ENCODE measurements at places on chromosomes 5 and 9.

DNA sequence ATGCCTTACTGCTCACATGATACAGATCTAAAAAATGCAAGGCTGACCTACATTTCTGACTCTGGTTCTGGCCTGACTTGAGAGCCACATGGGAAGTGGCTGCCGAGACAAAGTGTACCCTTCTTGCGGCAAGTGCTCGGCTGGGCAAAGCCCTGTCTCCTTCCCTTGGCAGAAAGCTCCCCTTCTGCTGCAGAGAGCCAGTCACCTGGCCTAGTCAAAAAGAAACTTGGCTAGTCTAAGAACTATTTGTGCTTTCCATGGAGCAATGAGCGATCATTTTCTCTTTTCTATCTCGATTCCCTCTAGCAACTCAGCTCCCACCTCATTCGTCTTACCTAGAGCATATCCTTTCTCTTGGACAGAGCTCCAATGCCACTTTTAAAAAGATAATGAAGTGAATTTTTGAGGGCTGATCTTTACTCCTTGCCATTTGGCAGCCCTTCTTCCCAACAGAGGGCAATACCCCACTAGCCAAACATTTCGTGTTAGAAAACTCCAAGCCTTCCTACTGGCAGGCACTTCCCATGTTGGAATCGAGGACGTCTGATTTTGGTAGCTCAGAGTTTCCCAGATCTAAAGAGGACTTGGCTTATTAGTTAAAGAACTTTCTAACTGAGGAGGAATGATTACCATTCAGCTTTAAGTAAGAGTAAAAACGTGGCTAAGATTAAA, 108.1 kb upstream of the PRRC1 start:
- DNase-seq = no peak

GRCh38 chr5:65061250-65061973, 292.7 kb downstream of the CWC27 start:
- no peak for DNase-seq

DNA sequence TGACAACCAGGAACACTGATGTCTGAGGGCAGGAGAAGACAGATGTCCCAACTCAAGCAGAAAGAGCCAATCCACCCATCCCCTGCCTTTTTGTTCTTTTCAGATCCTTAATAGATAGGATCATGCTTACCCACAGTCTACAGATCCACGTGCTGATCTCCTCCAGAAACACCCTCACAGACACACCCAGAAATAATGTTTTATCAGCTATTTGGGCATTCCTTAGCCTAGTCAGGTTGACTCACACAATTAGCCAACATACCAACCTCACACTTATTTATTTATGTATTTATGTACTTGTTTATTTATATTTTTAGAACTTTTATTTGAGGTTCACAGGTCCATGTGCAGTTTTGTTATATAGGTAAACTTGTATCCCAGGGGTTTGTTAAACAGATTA, 151.5 kb upstream of the IL12B start:
- no peak for DNase-seq

DNA sequence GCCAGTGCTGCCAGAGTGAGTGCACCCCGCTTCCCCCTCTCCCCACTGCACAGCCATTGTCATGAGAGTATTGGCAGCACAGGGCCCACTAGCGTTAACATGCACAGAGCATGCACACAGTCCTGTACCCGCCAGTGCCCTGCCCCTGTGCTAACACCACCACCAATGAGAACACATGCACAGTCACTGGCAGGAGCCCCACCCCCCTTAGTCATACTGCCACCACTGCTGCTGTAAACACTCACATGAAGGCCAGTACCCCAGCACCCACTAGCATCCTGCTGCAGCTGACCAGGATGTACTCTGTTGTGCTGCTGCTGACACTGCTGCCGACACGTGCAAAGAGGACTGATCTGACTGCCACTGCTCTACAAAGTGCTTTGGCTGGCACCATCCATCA, 19.5 kb upstream of the RANBP6 start:
- no peak for DNase-seq

- no peak for DNase-seq
Measured at GRCh38 chr9:89491694-89492093, 6.2 kb downstream of the SEMA4D start.

DNA sequence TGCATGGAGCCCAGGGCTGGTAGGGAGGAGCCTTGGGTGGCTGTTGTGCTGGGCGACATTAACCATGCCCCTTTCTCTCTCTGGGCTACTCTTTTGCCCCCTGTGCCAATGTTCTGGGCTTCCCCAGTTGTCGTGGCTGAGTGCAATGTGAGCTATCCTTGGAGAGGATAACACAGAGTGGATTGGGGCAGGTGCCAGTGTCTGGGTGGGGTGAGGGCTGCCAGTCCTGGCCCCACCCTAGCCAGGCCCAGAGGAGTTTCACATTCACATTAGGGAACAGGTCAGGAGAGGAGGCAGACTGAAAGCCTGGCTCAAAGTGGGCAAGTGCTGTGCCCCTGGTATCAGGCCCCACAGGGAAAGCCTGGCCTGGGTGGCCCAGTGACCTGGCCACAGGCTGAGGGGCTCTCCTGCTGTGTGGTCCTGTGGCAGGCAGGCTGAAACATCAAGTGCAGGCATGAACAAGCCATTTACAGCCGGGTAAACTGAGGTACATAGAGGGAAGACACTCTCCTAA, 7.5 kb upstream of the NDST1 start:
- DNase-seq = no peak

GRCh38 chr5:169265888-169266287, 35.1 kb downstream of the SLIT3 start:
- DNase-seq = peak; percentile 29

DNA sequence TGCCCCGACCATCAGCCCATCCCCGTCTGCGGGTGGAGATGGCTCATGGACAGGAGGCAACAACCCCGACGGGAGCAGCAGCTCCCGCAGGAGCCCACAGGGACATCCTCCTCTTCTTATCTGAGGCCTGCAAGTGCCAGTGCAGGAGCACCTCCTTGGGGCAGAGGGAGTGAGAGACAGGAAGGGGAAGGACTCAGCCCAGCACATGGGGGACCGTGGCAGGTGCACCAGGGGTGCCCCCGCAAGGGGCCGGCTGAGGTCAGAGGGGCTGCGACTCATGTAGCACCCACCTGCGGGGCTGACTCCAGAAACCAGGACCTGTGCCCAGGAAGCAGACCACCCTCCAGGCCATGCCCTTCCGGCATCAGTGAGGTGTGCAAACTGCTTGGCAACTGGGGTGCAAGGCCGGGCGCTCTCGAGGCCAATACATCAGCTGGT, 259.8 kb upstream of the ADAMTS16 start:
- no peak for DNase-seq

- DNase-seq = no peak
Measured at GRCh38 chr5:61332358-61332749, 296 bp downstream of the ZSWIM6 start.

DNA sequence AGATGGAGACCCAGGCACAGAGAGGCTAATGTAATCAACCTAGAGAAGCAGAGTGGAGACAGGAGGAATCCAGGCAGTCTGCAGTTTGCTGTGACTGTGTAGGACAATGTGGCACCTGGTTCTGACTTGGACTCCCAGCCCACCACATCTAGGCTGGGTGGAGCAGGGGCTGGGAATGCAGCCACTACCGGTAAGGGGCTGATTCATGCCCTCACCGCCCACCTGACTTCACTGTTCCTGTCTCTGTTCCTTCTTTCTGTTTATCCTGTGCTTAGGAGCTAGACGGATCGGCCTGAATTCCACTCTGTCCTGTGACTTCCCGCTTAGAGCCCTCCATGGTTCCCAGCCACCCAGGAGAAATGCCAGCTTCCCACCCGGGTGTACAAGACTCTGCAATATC, 2.6 kb downstream of the PDLIM4 start:
- no peak for DNase-seq

- no peak for DNase-seq
Measured at GRCh38 chr5:16781828-16782626, 154.1 kb downstream of the MYO10 start.

- peak; percentile 60 for DNase-seq
Measured at GRCh38 chr5:146291421-146292074, 47.1 kb upstream of the POU4F3 start.

GRCh38 chr9:81072758-81073157, 616.6 kb downstream of the TLE1 start:
- DNase-seq = no peak

DNA sequence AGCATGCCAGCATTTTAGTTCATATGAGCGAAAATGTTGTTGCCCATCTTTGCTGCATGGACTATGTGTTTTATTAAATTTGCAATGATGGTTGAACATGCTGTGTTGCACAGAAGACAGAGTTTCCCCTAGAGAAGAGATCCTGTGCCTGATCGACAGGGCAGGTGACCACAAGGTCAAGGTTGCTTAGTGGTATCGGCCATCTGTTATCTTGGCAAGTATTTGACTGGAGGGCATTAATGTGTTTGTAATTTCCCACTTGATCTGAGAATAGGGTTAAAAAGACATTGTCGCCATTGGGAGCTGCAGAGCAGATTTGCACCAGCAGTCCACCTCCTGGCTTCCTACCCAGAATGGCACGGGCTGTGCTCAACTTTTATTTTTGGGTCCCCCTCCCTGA, 1523.6 kb upstream of the WWC1 start:
- no peak for DNase-seq

GRCh38 chr5:8993031-8993430, 552.8 kb downstream of the SEMA5A start:
- no peak for DNase-seq

GRCh38 chr9:3820643-3821042, 294.8 kb upstream of the RFX3 start:
- no peak for DNase-seq

DNA sequence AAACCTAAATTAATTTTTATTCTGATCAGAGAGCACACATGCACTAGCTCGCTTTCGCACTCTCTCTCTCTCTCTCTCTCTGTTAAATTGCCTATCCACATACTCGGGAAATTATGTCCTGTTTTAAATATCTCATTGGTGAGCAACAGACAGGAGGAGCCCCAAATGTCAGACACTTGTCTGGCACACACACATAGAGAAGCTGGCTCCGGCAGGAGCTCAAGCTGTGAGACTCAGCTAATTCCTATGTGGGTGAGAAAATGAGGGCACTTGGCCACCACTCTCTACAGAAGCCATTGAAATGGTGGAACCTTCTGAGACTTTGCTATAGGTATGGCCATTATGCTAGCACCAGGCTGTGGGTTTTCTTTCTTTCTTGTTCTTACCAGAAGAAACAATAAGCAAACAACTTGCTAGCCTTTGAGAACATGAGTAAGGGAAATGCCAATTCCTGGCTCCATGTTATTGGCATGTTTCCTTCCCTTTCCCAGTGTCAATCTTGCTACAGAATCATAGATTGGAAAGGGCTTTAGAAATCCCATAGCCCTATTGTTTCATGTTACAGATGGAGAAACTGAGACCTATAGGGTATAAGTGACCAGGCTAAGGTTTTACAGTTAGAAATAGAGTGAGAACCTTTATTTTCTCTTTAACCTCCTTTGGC, 9.0 kb downstream of the RFX3 start:
- no peak for DNase-seq

- no peak for DNase-seq
Measured at GRCh38 chr5:136208916-136209315, 16.0 kb upstream of the SMIM32 start.

DNA sequence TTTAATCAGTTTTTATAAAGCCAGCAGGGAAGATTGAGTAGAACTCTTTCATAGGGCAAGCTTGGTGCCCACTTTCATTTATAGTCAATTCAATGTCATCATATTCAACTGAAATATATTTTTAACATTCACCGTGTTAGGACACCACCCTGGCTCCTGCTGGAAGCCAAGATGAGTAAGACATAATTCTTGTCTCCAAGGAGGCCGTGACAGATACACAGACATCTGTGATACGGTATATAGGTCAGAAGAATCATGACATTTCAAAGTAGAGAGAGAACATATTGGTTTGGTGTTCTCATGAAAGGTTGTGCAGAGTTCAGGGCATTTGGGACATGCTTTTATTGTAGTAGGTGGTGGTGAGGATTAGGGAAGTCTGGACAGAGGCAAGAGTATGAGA, 120.1 kb downstream of the CMYA5 start:
- DNase-seq = no peak

GRCh38 chr9:89375191-89375760, 57.0 kb downstream of the SECISBP2 start:
- DNase-seq = peak; percentile 15

DNA sequence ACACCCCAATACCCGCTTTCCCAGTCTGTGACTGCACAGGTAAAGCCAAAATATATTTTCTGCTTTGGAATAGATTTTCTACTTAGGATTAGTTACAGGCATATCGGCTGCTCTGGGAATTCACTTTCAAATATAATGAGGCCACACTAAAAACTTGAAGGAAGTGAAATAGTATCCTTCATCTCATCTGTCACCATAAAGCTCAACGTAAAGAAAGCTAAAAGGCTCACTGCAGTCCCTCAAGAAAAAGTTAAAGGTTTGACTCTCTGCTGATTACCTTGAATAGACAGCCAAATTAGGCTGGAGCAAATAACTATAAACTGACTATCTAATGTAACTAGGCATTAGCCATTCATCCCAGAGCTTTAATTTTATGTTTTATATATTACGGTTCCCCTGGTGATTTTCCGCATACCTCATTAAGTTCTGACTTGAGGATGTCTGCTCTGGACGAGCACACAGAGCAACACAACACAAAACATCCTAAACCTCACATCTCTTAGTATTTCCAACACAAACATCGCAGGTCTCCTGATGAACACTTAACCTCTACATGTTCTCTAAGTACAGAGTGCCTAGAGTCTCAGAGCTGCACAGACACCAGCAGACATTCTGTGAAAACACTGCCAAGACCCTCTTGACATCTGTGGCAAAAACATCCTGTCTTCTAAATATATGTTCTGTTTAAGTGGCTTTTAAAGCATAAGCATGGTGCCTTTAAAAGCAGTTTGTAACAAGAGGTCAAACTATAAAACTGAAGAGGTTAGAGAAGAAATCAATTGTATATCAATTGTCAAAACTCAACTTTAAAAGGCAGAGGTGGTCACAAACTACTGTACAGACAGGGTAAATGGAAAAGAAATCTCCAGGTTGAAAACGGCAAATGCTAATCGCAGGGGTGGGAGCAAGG, 35.4 kb downstream of the ELAVL2 start:
- peak; percentile 9 for DNase-seq

DNA sequence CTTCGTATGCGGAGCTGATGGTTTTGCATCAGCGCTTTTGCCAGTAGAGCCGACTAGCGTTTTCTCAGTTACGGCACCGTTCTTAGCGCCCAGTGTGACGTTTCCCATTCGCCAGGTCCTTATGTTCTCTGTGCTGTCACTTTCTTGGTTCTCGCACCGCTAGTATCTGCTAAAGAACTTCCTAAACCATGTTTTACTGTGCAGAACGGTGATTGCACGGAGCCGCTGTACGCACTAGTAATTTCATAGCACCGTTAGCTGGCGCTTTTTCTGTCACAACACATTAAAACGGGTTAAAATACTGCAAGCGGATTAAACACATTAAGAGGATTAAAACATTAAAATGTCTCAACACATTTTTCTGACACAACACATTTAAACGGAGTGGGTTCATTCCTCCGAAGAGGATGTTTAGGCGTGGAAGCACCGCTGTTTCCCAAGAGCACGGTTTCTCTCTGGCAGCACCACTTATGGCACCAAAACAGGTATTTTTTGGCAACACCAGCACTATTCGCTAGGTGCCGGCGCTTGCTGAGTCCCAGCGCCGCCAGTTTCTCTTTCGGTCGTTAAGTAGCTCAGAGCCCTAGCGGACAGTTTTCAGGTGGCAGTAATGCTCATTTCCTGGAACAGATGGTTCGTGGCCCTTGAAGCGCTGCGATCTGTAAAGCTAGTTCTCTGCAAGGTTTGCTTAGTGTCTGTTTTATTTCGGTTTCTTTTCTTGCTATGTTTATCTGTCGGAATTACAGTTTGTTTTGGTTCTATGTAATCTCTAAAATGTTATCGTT, 20.3 kb downstream of the ANXA2R start:
- DNase-seq = no peak

- peak; percentile 83 for DNase-seq
Measured at GRCh38 chr5:169980418-169981053, at the start of gene INSYN2B. TSS of gene INSYN2B (minus strand) at chr5:169980495. CDS start at chr5:169883898, 96,597 bp downstream.

- DNase-seq = no peak
Measured at GRCh38 chr5:134236318-134236717, 10.4 kb upstream of the PPP2CA start.

Data from HEK293T (cell line).